ENCODE measurements at places on chromosomes 7 and 10.

GRCh38 chr7:31478721-31479120 lies 35.2 kb upstream of the ITPRID1 start:
- DNase-seq = no peak

- DNase-seq = peak; percentile 10
Observed at GRCh38 chr10:46553238-46554049, 3.0 kb downstream of the GPRIN2 start.

DNA sequence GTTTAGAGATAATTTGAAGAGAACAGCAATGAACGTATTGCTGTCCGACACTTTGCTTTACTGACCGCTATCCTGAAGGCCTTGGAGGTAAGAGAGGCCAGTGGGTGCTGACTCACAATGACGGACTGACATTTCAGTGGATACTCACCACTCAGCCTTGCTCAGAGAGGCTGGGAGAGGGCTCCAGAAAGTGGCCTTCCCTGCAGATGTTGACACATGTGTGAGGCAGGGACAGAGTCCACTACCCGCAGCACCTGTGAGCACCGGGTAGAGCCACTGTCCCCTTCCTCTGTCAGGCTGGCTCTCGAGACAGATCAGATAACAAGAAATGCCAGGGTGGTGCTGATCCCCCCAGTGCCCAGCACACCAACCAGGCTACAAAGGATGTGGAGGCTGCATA lies 75.0 kb downstream of the GPR26 start:
- no peak for DNase-seq

GRCh38 chr7:377080-378040 lies 87.4 kb downstream of the FOXL3 start:
- no peak for DNase-seq

DNA sequence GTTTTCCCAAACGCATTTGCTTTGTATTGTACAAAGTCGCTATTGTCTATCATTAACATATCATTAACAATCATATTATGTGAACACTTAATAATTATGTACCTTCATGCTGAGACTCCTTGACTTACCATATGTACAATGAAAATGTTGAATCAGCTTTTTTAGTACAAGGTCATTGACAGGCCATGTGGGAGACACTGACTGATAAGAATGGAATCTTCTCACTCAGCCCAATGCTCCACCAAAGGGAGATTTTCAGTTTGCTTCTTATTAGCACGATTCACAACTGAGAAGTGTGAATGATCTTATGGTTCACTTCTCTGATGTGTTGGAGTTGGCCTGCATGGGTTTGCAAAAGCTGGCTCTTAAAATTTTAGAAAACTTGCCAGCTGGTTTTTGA lies 253.5 kb upstream of the TEX47 start:
- DNase-seq = no peak

DNA sequence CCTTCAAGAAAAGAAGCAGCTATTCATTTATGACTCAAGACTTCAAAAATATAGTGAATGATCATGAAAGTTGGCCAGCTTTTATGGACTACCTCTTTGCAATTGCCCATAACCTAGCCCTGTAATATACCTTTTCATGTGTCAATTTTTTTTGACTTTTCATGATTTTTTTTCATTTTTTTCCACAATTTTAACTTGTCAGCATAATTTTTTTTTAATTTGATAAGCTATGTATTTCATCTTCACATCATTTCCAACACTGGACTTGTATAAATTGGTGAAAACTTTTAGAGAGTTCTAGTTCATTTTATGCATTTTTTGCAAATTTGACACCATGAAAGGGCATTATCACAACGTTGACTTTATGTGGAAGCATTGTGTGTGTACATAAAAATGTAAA lies 220.8 kb upstream of the NFE2L3 start:
- no peak for DNase-seq

- DNase-seq = no peak
Observed at GRCh38 chr10:87656431-87657072, 3.1 kb upstream of the PAPSS2 start.

- DNase-seq = no peak
Observed at GRCh38 chr10:9762966-9763656, 1254.6 kb upstream of the CELF2 start.

GRCh38 chr7:108395426-108395825 lies 60.8 kb downstream of the NRCAM start:
- DNase-seq = no peak

- DNase-seq = no peak
Observed at GRCh38 chr10:47038881-47039561, 127.8 kb downstream of the PTPN20 start.

GRCh38 chr7:117384688-117385362 lies 42.5 kb downstream of the ASZ1 start:
- no peak for DNase-seq

GRCh38 chr7:76512941-76513816 lies 2.8 kb downstream of the UPK3B start:
- DNase-seq = peak; percentile 31

DNA sequence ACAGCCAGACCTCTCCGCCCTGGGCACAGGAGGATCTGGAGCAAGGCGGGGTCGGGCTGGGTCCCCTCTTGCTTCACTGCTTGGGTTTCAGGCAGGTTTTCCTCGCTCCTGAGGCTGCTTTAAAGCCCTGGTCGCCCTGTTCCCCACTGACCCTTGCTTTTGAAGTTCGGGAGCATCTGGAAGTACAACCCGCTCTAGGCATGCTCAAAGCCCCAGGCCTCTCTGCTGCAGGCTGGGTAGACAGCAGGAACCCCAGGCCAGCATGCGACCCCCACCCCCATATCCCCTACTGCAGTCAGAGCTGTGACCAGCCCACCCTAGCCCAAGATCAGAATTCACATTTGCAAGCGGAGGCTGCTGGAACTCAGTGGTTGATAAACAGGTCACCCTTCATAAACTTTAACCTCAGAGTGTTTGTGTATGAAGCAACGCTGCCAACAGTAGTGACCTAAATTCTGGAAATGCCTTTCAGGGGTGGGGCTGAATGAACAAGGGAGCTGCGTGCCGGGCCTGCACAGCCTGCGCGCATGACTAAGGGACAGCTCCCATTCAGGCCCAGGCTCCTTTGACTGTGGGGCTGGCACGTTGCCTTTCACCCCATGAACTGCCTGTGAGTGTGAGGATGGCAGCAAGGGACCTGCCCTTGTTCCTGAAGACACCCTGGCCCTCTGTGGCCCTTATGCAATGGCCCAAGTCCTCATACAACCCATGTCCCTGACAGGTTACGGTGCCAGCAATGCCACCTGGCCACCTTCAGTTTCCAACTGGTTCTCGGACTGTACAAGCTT lies 52.5 kb downstream of the PROSER2 start:
- DNase-seq = no peak

GRCh38 chr10:66837335-66837734 lies 88.5 kb upstream of the LRRTM3 start:
- DNase-seq = no peak

DNA sequence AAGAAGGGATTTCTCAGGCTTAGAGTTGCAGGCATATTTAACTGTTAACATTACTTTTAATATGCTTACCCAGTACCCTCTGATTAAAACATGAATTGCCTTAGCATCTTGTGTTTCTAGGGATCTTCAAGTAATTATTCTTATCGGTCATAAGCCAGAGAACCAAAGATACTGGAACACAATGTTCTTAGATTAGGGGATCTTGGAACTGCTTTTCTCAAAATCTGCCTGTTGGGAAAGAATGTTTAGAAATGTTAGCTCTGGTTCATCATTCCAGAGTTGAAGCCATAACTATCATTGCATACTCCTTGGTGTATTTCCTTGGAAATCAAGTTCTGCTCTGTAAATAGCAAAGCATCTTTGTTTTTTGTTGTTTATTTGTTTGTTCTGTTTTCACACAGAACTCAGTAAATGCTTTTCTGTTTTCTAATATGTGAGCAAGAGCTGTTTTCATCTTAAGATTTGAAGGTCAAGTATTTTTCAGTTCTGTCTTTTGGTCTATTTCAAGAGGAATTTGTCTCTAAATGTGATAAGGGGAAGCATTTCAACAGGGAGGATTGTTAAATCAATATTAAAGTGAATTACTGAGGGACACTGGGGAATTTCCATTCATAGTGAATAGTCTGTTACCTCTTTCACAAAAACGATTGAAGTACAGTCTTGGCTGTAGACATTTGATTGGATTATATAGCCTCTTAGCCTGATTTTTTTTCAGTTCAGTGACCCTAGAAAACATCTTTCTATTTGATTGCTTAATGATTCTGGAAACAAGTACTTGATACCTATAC lies 103.2 kb upstream of the CYP26C1 start:
- DNase-seq = no peak

GRCh38 chr10:110706690-110707098 lies 62.6 kb downstream of the RBM20 start:
- no peak for DNase-seq

- DNase-seq = no peak
Observed at GRCh38 chr7:22442187-22442881, 57.7 kb downstream of the STEAP1B start.

- peak; percentile 26 for DNase-seq
Observed at GRCh38 chr10:71647526-71648253, 71.9 kb downstream of the C10orf105 start.

- DNase-seq = peak; percentile 10
Observed at GRCh38 chr7:124764847-124765400, 668 bp downstream of the GPR37 start.

- peak; percentile 75 for DNase-seq
Observed at GRCh38 chr10:16828114-16828568, 10.9 kb upstream of the RSU1 start.

DNA sequence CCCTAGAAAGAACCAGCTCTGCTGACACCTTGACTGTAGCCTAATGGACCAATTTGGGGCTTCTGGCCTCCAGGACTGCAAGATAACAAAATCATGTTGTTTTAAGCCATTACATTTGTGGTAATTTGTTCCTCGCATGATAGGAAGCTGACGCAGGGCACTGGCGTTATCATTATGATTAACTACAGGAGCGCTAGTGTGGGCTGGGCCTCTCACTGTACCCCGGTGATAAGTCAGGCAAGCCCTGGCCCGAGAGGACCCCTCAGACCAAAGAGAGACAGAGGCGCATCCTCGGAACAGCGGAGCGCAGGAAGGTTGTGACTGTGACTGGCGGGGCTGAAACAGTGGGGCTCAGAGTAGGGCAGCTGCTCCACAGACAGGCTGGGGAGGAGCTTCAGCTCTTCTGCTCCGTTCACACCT lies 150.3 kb upstream of the CHST15 start:
- DNase-seq = no peak

DNA sequence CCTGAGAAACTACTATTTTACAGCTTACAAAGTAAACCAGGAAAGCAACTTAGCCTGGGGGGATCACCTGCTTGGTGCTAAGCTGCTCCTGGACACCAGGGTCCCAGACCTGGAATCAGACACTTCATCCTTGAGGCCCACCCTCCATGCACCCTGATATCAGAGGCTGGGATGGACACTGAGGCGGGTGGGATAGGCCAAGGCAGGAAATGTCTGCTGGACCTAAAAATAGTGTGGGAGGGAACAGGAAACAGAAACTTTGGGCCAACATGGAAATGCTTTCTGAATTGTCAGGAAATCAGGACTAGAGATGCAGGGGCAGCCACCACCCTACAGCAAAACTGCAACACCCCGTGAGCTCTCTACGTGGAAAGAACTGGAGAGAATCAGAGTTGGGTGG lies 101.5 kb upstream of the PODXL start:
- DNase-seq = no peak

GRCh38 chr7:50155755-50156154 lies 62.7 kb upstream of the ZPBP start:
- no peak for DNase-seq

DNA sequence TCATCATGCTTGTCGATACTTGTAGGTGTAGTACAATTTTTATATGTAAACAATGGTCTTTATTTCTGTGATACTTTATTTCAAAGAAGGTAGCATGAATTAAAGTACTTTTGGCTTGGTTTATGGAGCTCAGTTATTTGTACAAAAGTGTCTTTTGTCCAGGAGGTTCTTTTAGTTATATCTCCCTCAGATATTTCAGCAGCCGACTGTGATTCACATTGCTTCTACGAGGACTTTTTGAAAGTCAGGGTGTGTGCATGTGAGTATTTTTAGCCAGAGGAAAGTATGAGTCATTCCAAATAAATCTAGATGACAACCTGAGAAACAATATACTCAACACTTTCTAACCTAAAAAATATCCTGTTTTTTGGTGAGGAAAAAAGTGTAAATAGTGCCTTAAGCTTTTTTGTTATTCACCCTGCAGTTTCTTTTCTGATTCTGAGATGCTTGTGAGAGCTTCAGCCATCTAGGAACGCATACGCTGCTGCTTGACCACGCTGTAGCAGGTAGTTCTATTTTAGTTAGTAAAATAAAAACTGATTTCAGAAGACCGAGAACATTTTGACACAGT lies 595 bp upstream of the SUN1 start:
- DNase-seq = no peak

DNA sequence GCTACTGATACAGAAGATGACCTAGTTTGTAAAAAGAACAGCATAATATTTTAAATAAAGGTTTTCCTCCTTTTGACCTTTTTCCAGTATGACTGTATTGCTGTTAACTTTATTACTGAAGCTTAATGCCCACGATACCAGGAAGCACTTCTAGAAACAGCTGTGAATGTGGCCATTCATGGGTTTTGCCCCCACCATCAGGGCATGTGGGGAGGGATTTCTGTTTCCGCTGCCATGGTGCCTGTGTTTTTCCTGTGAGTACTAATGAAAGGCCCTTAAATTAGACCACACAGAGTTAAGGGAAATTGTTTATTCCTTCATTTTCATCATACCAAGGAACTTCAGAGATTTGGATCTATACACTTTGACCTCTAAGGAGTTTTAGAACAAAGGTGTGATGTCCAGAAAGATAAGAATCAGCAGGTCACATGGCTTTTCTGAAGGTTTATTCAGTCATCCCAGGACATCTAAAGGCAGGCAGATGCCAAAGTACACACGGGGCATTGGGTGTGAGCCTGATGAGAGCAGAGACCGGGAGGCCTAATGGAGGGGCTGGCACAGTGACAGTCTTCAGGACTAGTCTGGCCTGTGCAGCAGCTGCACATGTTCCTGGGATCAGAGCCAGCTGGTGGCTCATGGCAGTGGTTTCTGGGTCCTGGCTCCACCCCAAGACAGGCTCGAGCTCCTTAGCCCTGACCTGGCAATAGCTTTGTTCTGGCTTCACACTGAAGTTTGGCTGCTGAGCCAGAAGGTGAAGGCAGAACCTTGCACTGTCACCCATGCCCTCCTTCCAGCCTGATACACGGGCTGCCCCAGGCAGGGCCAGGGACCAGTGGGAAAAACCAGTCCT lies 190.9 kb downstream of the REEP3 start:
- DNase-seq = no peak

DNA sequence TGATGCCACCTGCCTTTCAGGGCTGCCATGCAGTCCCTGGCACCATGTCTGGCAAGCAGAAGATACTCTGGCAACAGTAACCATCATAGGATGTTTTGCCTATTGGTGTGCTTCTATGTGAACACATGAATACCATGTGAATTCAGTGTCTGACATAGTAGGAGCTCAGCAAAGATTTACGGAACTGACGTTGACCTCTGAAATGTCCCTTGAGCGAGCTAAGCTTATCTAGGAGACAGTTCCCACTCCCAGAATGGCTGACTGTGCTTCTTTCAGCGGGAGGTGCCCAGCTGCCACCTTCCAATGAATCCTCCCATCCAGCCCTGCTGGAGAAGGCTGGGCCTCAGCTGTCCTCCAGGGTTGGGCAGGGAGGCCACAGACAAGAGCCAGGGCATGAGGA lies 71.2 kb upstream of the LRRC18 start:
- DNase-seq = no peak

GRCh38 chr7:90677486-90678404 lies 81.6 kb downstream of the CDK14 start:
- no peak for DNase-seq

GRCh38 chr10:11329062-11329673 lies 282.3 kb downstream of the USP6NL start:
- no peak for DNase-seq

Data from neural crest cell (in vitro differentiated cells).